ENCODE measurements at places on chromosomes 5 and 9. TPM values are rescaled to one million over a fixed set of nuclear protein-coding genes. Genes with fewer than 3 reads are reported as not detected.

DNA sequence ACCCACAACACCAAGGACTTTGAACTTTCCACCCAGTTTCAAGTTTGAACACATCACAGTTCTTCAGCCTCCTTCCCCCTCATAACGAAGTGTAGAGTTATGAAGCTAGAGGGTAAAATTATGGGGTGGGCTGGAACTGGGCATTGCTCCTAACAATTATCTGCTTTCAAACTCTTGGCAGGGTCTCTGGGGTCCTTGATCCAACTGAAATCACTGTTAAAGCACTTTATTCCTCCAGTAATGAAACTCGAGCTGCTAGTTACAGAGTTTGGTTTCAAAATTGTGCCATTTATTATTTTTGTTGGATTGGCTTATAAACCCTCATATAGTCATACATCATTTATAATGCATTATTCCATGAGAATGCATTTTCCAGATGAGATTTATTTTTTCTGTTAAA lies 158.5 kb downstream of the RGS3 start:
- H3K4me1 ChIP-seq = no peaks in the 10 kb centered on the region
- H3K27ac ChIP-seq = no peak overlapping the region
- H3K36me3 ChIP-seq = no peaks in the 10 kb centered on the region
- no peaks in the 10 kb centered on the region for H3K27me3 ChIP-seq

- no peaks in the 10 kb centered on the region for H3K36me3 ChIP-seq
- no peaks in the 10 kb centered on the region for H3K27me3 ChIP-seq
- no peak overlapping the region for H3K27ac ChIP-seq
- no peak for DNase-seq
- no peaks in the 10 kb centered on the region for H3K4me1 ChIP-seq
- no peak overlapping the region for H3K4me3 ChIP-seq
These were observed 345.0 kb downstream of the DMAC1 start for GRCh38 chr9:7454624-7455023.

DNA sequence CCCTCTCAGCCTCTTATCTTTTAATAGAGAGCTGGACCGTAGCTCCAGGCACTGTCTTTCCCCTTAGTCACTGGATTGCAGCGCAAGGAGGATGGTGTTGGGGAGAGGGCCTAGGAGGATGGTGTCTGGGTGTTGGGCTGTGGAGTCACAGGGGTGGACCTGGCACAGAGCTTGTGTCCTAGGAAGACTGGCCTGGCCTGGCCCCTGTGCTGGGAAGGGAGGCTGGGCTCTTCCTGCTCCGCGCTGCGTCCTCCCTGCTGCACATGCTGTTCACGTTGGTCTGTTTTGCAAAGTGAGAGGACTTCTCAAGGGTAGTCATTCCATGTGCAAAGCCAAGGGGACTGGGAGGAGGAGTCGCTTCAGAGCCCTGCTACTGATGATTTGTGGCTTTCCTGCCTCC lies 123.9 kb downstream of the EHMT1 start:
- H3K4me3 ChIP-seq = no peak overlapping the region
- H3K4me1 ChIP-seq = peaks cover 7% of the 10 kb centered on the region
- H3K27me3 ChIP-seq = no peaks in the 10 kb centered on the region

GRCh38 chr5:110032376-110032775 lies 342.6 kb downstream of the MAN2A1 start:
- H3K4me3 ChIP-seq = no peak overlapping the region

Gene EQTN
- not detected for total RNA-seq

- peak overlapping the region; percentile 90 for H3K27ac ChIP-seq
- H3K4me3 ChIP-seq = peak overlapping the region; percentile 83
- peak; percentile 93 for DNase-seq
- peaks cover 36% of the 10 kb centered on the region for H3K4me1 ChIP-seq
- H3K27me3 ChIP-seq = no peaks in the 10 kb centered on the region
These were observed 87.3 kb upstream of the TNFAIP8 start for GRCh38 chr5:119268387-119269060.

DNA sequence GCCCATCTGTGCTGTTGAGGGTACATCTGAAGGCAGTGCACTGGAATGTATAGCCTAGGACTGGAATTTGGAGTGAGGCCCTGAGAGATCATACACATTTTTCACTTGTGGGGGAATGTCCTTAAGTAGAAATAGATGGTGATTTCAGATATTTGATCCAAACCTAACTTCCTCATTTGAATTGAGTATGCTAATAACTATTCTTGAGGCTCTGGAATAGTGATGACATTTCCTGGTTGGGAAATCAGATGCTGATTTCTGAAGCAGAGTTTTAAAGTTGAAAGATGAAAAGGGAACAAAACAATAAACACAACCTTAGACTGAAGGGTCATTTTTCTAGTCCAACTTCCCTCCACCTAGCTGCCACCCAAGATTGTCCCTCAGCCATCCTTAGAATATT lies 163.0 kb upstream of the CCDC152 start:
- no peaks in the 10 kb centered on the region for H3K36me3 ChIP-seq
- no peaks in the 10 kb centered on the region for H3K4me1 ChIP-seq
- no peak overlapping the region for H3K27ac ChIP-seq
- no peaks in the 10 kb centered on the region for H3K27me3 ChIP-seq

Gene KCNV2
- total RNA-seq = not detected

- no peak overlapping the region for H3K27ac ChIP-seq
- no peaks in the 10 kb centered on the region for H3K36me3 ChIP-seq
- no peaks in the 10 kb centered on the region for H3K27me3 ChIP-seq
- no peak for DNase-seq
These were observed 147.4 kb upstream of the PUM3 start for GRCh38 chr9:2991292-2991691.

GRCh38 chr9:18060269-18060934 lies 413.6 kb upstream of the ADAMTSL1 start:
- no peaks in the 10 kb centered on the region for H3K36me3 ChIP-seq
- no peak overlapping the region for H3K4me3 ChIP-seq
- H3K4me1 ChIP-seq = no peaks in the 10 kb centered on the region
- no peak overlapping the region for H3K27ac ChIP-seq

DNA sequence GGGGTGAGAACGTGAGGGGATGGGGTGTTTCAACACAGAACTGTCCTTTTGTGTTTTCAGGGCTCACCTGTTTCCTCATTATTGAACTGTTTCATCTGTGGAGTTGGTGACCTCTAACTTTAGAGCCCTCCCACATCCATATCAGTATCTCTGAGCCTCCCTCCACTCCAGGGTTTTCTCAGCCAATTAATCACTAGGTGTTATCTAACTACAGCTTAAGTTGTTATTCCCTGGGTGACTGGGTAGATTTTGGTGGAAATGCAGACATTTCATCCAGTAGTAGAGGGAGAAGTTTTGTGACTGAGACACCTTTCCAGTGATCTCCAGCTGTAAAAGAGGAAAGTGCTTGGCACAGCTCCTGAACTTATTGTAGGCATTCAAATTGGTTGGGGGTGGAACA lies 23.7 kb downstream of the PPP3R2 start:
- peaks cover 74% of the 10 kb centered on the region for H3K4me1 ChIP-seq
- no peak overlapping the region for H3K4me3 ChIP-seq
- no peaks in the 10 kb centered on the region for H3K36me3 ChIP-seq
- DNase-seq = no peak
- no peak overlapping the region for H3K27ac ChIP-seq

Gene SPINK6
- total RNA-seq = not detected

DNA sequence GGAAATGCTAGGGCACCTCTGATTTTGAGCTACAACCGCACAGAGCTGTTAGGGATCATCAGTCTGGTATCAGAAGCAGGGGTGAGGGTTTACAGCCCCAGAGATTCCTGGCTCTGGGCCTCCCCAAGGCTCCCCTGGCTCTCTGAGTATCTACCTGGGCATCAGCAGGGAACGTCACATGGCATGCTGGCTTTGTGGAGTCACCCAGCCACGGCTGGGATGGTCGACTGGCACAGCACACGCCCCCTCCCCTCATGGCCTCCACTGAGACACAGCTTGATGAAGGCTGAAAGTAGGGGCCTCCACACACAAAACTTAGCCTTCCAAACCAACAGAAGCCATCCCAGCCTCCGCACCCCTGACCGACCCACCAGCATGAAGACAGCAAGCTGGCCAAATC lies 16.7 kb downstream of the ATPSCKMT start:
- H3K27me3 ChIP-seq = no peaks in the 10 kb centered on the region
- H3K4me1 ChIP-seq = no peaks in the 10 kb centered on the region
- no peak overlapping the region for H3K27ac ChIP-seq

Gene PCDHA13
- not detected for total RNA-seq

DNA sequence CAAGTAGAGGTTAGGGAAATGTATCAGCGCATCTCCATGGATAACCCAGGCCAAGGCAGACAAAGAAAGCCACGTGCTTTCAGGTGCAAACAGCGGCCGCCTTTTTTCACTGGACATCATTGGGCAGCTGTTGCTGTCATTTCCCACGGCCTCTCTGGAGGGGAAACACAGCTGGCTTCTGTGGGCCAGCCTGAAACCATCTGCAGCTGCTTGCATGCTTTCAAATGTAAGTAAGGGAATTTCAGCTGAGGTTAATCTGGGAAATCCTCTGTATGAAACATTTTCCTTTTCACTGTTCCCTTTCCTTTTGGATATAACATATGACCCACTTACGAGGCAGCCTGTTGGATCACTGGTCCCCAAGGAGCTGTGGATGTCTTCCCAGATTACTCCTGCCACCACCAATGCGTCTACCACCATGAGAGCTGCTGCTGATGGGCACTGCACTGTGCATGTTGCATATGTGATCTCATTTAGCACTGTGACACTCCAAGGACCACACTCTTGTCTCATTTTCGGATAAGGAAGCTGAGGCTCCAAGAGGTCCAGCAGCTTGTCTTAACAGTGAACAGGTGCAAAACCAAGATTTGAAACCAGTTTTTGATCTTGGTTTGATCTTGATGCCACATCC lies 106.3 kb downstream of the C9orf152 start:
- H3K36me3 ChIP-seq = no peaks in the 10 kb centered on the region
- H3K27me3 ChIP-seq = no peaks in the 10 kb centered on the region
- no peak overlapping the region for H3K27ac ChIP-seq
- H3K4me1 ChIP-seq = no peaks in the 10 kb centered on the region

DNA sequence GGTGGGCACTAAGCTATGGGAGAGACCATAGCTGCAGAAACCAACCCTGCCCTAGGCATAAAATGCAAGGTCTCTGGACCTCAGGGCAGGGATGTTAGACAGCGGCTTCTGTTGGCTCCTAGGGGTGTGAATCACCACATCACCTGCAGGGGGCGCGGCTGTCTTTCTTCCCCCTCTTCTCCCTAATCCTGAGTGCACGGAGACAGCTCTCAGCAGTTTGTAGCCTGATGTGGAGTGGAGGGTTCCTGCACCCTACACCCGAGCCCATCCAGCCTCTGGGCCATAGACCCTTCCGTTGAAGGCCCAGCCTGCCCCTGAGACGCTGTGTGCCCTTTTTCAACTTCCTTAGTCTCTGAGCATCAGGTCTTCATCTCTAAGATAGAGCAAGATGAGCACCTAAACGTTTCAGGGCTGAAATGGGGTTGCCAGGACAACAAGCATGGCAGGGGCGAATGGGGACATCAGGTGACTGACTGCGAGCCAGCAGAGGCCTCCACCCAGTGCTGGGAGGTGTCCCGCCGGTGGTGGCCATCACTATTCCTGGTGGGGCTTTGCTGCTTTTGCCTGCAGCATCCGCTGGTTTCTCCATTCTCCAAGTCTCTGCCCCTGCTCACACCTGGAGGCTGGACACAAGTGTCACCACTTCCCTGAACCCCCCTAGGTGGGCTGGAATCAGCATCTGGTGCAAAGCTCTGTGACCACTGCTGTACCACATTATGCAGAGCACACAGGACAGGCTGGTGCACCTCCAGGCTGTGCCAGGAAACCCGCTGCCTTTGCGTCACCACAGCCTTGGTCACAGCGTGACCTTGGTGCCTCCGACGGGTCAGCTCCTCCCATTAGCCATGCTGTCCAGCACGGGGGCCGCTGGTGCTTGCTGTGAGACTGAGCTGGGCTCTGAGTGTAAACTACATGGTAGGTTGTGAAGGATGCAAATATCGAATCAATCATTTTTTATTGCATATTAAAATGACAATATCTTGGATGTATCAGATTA lies 2.5 kb upstream of the SEC16A start:
- H3K4me1 ChIP-seq = peaks cover 31% of the 10 kb centered on the region
- H3K4me3 ChIP-seq = no peak overlapping the region
- no peak overlapping the region for H3K27ac ChIP-seq
- no peaks in the 10 kb centered on the region for H3K36me3 ChIP-seq
- peak; percentile 76 for DNase-seq
- H3K27me3 ChIP-seq = no peaks in the 10 kb centered on the region

GRCh38 chr5:172415362-172416275 lies 38.7 kb downstream of the SH3PXD2B start:
- H3K4me1 ChIP-seq = no peaks in the 10 kb centered on the region
- H3K4me3 ChIP-seq = no peak overlapping the region
- no peaks in the 10 kb centered on the region for H3K27me3 ChIP-seq
- no peak overlapping the region for H3K27ac ChIP-seq
- H3K36me3 ChIP-seq = no peaks in the 10 kb centered on the region
